ENCODE measurements at places on chromosomes 1 and 21. TPM values are rescaled to one million over a fixed set of nuclear protein-coding genes. Genes with fewer than 3 reads are reported as not detected.

ETNK2 gene
- total RNA-seq: 3.9 TPM

CCDC27 gene
- not detected for total RNA-seq

FNBP1L gene
- 20.5 TPM for total RNA-seq

CTSK gene
- 1.7 TPM for total RNA-seq

RGS8 gene
- not detected for total RNA-seq

NTMT2 gene
- total RNA-seq: not detected

SLC44A5 gene
- 0.10 TPM for total RNA-seq

TRABD2B gene
- 0.30 TPM for total RNA-seq

C1orf50 gene
- total RNA-seq: 3.2 TPM

IGFN1 gene
- 1.3 TPM for total RNA-seq

DBT gene
- 3.2 TPM for total RNA-seq

All from A549 treated with CpdA at 1 μM for 4 hours (cell line).